ENCODE measurements at places on chromosomes 1 and 21. TPM values are rescaled to one million over a fixed set of nuclear protein-coding genes. Genes with fewer than 3 reads are reported as not detected.

THEM5 gene
- total RNA-seq = not detected

TCP10L gene
- total RNA-seq = under 0.01 TPM

IFT25 gene
- total RNA-seq = 18.2 TPM

LCE3E gene
- not detected for total RNA-seq

NLRP3 gene
- total RNA-seq = 0.24 TPM

GUCA2A gene
- not detected for total RNA-seq

SLC45A1 gene
- 1.3 TPM for total RNA-seq
